ENCODE measurements at places on chromosomes 5 and 9.

DNA sequence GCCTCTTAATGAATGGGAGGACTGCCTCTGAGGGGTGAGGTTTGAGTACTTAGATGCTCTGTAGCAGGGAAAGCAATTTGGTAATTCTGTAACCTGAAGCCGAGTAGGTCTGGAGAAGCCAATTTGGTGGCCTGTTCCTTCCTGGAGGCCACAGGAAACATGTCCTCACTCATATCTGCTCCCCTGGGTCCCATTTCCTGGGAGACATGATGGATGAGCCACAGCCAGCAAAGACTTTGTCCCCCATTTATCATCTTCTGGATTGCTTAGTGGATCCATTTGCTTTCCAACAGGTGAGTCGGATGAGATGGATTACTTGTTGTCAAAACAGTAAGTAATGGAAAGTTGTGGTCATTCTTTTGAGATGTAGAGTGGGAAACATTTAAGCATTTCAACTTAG, 99.8 kb upstream of the KLF9 start:
- DNase-seq = no peak

GRCh38 chr5:135133698-135134515, 99.9 kb upstream of the PITX1 start:
- DNase-seq = peak; percentile 90

DNA sequence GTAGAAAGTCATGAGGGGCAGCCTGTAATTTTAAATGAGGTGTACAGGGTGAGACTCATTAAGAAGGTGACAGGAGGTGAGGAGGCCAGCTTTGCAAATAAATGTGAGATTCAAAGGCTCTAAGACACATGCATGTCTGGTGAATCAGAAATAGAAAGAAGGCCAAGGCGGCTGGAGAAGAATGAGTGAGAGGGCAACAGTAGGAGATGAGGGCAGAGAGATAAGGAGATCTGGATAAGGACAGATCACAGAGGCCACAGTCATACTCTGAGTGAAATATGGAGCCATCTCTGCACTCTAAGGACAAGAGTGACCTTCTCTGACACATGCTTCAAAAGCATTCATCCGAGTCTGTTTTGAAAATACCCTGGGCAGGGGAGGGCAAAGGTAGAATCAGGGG, 90.7 kb downstream of the RAD23B start:
- DNase-seq = no peak

DNA sequence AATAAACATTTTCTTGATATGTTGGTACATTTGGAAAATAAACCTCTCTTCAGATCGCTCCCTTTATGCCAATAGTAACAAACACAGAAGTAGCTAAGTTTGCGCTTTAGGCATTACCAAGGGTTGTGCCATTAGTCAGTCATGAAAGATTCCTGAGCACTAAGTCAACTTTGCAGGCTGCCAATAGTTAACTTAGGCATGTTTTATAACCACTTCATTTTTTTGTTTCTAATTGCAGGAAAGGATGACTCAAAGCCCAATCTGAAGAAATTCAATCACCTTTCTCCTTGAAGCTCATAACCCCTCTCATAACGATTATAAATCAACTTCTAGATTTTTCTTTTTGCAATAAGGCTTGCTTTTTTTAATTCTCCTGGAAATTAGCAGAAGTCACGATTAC, 517.0 kb downstream of the AGTPBP1 start:
- DNase-seq = no peak

DNA sequence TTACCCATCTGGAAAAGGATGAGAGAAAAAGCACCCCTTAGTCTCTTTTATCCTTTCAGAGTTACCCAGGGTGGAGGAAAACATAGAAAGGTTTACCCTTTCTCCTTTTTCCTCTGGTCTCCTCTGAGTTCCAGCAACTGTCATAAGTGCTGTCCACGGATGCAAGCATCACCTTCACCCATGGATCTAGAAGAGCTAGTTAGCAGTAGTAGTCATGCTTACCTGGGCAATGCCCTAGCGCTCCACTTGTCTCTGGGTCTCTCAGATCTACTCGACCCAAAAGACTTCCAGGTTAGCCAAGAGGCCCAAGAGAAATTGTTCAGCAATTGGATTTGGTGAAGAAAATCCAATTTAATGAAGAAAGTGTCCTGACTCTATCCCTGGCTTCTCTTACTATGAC, 656.2 kb upstream of the PTPRD start:
- DNase-seq = no peak

DNA sequence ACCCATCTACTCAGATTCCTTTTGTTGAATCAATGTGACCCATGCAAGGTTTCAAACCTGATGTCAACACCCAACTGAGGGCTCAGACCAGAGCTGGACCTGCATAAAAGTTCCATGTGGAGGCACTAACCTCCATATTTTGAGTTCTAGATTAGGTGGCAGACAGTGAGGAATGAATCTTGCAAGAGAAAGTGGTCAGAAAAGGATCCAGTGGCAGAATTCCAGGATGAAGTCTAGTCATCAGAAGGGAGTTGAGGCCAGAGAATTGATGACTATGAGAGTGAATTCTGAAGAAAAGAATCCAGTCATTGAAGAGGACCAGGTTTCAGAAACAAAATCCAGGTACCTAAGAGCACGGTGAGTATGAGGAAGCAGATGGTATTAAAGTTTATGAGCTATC, 205.1 kb upstream of the RGMB start:
- DNase-seq = no peak

GRCh38 chr9:34629491-34629808, 584 bp upstream of the ARID3C start:
- DNase-seq = no peak

GRCh38 chr5:28254846-28255245, 1216.5 kb upstream of the CDH9 start:
- DNase-seq = no peak
